ENCODE measurements at places on chromosomes 6 and 20.

- no peak for DNase-seq
These were observed 582.1 kb upstream of the JAG1 start for GRCh38 chr20:11255860-11256259.

GRCh38 chr6:4382362-4382853 lies 247.0 kb upstream of the ECI2 start:
- DNase-seq = no peak

- no peak for DNase-seq
These were observed 42.6 kb upstream of the TMEM170B start for GRCh38 chr6:11494786-11495564.

- no peak for DNase-seq
These were observed 261.3 kb downstream of the PLCB1 start for GRCh38 chr20:8393381-8393780.

DNA sequence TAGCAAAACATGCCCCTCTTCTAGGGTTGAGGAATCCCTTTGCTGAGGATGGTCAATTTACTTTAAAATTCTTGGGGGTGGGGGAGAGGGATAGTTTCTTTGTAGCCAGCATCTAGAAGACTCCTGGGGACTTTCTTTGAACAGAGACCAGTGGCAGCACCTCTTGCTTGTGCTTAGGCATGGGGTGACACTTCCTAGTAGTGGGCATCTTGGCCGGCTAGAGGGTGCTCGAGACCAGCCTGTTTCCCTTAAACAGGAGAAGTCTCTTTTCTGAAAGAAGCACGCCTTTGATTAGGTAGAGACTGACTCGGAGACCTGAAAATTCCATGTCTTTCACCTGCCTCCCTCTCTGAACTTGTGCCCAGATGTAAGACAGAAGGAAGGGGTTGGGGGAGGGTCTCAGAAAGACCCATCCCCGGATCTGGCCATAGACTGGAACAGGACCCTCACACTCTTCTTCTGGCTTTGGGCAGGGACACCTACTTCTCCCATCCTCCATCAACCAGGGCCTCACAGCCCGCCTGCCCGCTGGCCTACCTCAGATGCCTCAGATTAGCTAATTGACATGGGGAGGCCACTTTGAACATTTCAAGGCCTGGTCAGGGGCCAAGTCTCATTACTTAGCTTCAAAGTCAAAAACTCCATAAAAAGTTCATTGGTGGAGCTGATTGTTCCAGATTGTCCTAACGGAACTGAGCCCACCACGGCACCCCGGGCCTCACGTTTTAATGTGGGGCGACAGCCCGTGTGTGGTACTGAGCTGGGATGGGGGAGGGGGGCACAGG lies 172.2 kb downstream of the CDC5L start:
- DNase-seq = no peak

GRCh38 chr6:105622226-105622625 lies 219.3 kb upstream of the PREP start:
- DNase-seq = no peak

- DNase-seq = no peak
These were observed 173.4 kb downstream of the MOXD1 start for GRCh38 chr6:132227904-132228303.

Data from right forelimb (tissue), 1 donor.